ENCODE measurements at places on chromosomes 5 and 9.

- no peak for DNase-seq
Measured at GRCh38 chr5:52560366-52560765, 227.3 kb upstream of the ITGA1 start.

- no peak for DNase-seq
Measured at GRCh38 chr5:106860398-106861044, 810.2 kb downstream of the EFNA5 start.

DNA sequence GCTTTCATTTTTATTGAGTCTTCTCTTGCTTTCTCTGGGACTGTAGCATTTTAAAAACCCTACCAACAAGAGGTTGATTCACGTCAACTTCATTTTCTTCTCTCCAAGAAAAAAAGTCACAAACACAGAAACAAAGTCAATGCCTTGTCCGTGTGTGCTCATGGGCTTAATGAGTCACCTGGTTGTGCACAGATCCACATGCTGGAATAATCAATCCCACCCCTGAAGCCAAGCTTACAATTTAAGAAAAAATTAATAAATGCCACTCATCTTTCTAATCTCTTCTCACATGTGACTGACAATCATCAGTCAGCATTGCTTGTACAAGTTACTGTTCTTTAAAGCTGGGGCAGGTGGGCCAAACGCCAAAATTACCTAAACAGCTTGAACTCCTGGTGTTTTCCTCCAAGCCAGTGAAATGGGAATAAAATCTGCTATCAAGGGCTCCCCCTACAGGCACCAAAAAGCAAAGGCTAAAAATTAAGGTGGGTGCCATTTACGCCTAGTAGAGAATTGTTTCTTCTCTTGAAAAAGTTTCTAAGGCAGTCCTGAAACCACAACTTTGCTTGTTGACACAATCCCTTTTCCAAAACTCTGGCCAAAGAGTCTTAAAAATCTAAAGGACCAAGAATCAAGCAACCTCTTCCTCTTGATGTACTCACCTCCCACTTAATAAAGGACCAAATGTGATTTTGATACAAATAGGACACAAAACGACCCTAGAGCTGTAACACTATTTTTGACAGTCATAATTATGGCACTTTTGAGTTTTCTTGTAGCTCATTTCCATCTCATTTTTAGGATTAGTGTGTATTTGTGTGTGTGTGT, 21.3 kb downstream of the TRMO start:
- no peak for DNase-seq

DNA sequence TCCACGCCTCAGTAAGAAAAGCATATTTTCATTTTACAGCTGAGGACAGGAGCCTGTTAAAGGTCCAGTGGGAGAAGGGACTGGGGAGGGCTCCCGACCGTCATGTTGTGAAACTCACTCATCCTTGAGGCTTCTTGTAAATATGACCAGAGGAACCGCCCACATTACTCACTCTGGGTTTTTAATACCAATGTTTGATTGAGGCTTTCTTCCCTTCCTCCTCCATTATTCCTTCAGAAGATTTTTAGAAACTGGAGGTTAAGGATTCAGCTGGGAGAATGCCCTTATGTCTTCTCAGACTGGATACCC, 61.4 kb upstream of the GLRX start:
- no peak for DNase-seq

- DNase-seq = no peak
Measured at GRCh38 chr5:135444881-135445280, 2.3 kb downstream of the DCANP1 start.

GRCh38 chr9:8703904-8704303, 904.3 kb upstream of the DMAC1 start:
- DNase-seq = no peak

GRCh38 chr5:109921735-109922380, 232.1 kb downstream of the MAN2A1 start:
- no peak for DNase-seq

GRCh38 chr9:35906923-35907699, 1.1 kb downstream of the HRCT1 start:
- DNase-seq = no peak

- DNase-seq = no peak
Measured at GRCh38 chr5:40191150-40191549, 488.6 kb upstream of the PTGER4 start.

DNA sequence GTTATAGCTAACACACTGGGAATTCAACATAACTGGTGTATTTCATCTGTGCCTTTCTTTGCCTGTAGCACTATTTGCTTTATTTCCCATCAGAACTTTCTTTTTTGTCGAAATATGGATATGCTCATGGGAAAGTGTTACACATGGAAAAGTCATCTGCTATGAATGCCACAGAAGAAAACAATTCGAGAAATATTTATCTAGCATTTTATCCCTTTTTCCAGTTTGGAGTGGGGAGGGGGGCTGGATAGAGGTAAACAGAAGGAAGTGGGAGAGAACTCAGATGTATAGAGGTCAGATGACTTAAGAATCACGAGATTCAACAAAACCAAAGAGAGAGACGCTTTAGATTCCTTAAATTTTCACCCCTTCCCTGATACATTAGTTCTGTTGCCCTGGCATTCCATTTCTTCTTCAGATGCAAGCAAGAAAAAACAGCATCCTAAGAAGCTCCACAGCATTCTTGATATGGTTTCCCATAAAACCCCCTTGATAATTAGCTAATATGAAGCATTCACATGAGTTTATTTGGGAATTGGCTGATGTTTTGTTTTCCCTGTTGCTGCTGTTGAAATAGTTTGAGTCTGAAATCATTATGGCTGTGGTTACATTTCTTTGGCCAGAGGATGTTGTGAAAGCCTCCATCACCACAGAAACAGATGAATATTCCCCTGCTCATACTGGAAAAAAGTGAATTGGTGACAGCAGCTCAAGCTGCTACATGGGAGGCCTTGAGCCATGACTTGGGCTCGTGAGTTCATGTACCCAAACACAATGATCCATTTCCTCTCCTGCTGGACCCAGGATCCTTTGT, 335.8 kb upstream of the DAB2 start:
- DNase-seq = no peak

GRCh38 chr9:114759512-114760341, 46.1 kb downstream of the TNFSF15 start:
- DNase-seq = no peak

DNA sequence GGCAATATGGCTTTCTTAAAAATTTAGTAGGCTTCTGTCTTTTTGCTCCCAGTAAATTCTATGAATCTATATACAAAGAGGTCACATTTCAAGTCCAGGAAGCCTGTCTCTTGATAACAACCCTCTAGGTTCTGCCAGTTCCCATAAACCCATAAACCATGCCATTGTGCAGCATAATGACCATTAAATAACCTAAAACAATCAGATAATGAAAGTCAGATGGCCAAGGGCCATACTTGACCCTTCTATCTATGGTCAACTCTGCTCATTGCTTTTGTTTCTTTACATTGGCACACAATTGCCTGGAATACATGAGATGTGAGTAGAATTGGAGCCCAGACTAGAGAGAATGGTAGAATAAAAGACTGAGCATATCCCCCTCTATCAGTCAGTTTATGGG, 305.4 kb upstream of the KIF2A start:
- DNase-seq = no peak

DNA sequence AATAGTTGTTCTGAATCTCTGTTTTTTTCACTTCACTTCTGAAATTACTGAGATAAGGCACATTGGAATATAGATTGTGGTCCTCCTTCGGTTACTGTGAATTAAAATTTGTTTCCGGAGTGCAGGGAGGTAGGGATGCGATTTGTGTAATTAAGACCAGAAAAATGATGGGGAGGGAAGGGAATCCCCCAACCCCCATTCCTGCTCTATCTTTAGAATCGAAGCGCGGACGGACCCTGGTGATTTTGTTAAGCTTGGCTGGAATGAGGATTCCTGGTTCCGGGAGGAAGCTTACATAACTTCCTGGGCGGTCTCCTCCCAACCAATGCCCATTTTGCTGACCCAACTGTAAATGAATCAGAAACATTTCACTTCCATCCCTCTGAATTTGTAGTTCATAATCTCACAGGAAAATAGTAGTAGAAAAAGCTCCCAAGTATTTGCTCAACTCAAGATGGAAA, 220.1 kb upstream of the MSX2 start:
- DNase-seq = no peak

- no peak for DNase-seq
Measured at GRCh38 chr9:104772714-104773510, 9.0 kb downstream of the NIPSNAP3B start.

DNA sequence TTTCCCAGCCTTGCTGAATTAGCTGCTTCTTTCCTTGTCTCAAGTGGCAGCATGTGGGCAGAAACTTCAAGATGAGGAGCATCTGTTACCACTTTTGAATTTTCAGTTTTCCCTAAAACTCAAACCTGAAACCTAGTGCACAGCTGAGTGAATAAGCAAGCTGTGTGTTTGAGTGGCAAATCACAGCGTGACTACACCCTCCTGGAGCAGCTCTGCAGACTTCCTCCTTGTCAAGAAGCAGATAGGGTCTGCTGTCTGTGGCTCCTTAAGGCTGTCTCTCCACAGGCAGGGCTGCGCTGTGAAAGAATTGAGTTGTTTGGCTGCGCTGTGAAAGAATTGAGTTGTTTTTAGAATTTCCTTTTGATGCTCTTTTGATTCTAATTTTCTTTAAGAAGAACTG, 179.7 kb upstream of the HAPLN1 start:
- no peak for DNase-seq

- no peak for DNase-seq
Measured at GRCh38 chr9:114908805-114909448, 21.5 kb downstream of the TNFSF8 start.

DNA sequence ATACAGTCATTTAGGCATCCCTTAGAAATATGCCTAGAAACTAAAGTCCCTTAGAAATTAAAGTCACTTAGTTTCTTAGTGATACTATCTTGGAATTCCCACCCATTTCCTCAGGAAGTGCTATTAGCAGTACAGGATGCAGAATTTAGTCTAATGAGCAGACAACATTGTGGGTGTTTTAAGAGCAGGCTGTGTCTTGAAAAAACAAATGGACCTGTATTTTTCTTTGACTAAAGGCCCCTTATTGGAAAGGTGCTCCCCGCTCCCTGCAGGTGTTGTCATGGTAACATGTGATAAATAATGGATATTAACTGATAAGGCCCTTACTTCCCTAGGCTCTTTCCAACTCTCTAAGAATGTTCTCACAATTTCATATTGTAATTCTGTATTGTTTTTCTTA, 38.8 kb upstream of the STARD4 start:
- no peak for DNase-seq

DNA sequence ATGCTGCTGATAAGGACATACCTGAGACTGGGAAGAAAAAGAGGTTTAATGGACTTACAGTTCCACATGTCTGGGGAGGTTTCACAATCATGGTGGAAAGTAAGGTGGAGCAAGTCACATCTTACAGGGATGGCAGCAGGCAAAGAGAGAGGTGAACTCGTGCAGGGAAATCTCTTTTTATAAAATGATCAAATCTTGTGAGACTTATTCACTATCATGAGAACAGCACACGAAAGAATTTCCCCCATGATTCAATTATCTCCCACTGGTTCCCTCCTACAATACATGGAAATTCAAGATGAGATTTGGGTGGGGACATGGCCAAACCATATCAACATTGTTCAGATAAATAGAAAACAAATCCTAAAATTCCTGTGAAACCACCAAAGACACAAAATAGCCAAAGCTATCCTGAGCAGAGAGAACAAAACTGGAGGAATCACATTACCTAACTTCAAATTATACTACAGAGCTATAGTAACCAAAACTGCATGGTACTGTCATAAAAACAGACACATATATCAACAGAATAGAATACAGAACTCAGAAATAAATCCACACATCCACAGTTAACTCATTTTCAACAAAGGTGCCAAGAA, 230.5 kb upstream of the TRIM32 start:
- no peak for DNase-seq

GRCh38 chr9:90593646-90594045, 49.0 kb downstream of the DIRAS2 start:
- no peak for DNase-seq

- no peak for DNase-seq
Measured at GRCh38 chr5:176636426-176636825, 6.0 kb downstream of the EIF4E1B start.

- DNase-seq = no peak
Measured at GRCh38 chr5:149596712-149597111, 15.4 kb downstream of the ARHGEF37 start.

DNA sequence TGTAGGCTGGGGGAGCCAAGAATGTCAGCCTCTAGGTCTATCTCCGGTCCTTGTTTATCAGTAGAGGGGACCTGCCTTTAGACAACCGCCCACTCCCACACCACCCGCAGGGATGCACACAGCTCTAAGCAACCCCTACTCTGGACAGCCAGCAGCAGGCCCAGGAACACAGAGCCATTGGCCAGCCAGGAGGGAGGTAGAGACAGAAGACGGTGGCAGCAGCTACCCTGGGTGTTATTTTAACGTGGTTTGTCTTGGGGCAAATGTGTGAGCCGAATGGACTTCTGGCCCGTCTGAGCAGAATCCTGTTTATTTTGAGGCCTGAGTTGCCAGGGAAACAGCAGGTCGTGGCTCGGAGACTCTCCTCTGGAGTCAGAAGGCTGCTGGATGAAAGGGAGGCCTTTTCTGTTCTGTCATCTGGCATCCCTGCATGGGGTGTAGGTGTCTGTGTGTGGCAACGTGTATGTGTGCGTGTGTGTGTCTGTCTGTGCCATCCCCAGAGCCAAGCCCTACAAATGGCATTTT, 382 bp upstream of the FGF1 start:
- DNase-seq = no peak

GRCh38 chr9:21505425-21506179, 23.5 kb upstream of the IFNE start:
- no peak for DNase-seq

GRCh38 chr9:16960084-16960483, 89.6 kb upstream of the BNC2 start:
- DNase-seq = no peak

GRCh38 chr5:180135128-180135955, 63.8 kb upstream of the RNF130 start:
- no peak for DNase-seq

DNA sequence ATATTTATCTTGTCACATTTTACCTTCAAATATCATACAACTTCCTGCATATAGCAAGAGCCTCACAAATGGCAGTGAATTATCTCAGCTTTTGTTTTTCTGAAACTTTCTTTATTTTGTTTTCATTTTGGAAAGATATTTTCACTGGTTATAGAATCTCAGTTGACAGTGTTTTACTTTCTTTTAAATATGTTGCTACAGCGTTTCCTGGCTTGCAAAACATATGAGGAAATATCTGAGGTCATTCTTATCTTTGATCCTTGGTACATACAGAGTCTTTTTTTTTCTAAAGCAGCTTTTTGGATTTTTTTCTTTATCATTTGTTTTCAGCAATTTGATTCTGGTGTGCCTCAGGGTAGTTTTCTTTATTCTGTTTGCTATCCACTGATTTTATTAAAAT, 77.6 kb upstream of the CEP78 start:
- no peak for DNase-seq

Measured in T-helper 17 cell (primary cell).